ENCODE measurements at places on chromosomes 5 and 9.

DNA sequence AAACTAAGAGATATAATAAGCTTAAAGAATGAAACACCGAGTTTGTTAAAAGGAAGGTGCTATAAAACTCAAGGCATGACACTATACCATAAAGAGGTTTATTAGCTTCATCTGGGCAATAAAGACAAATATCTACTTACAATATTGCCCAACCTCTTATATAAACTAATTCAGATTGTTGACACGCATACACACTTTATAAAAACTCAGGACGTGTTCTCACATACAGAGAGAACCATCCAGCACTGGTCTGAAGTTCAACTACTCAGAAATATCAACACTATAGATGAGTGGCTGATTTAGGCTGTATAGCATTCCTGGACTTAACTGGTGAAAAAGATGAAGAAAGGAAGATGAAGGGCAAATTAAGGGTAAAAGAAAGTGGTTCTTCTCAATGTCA, 81.2 kb downstream of the FRMD3 start:
- DNase-seq = no peak

DNA sequence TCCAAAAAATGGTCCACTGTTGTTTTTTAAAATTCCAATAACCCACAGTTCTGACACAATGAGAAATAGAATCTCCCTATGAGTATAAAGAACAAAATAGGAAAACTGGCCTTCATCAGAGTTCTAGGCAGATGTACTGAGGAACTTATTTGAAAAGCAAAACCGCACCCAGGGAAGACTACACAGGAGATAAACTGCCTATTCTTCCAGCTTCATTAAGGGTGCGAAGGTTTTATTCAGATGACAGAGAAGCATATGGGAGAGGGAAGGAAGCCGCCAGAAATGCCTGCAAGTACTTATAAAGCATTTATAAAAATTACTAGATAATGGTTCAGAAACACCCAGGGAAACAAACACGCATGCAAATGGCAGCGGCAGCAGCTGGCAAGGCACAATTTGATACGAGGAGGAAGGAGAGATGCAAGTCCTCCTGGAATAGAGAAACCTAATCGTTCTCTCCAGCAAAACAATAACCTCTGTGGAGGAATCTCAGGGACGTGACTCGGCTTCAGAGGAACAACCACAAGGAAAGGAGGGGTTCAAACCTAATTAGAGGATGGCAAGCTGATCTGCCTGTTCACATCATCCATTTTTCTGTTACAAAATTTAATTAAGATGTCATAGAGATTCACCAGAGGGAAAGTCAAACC, 9.0 kb downstream of the TTLL11 start:
- no peak for DNase-seq

DNA sequence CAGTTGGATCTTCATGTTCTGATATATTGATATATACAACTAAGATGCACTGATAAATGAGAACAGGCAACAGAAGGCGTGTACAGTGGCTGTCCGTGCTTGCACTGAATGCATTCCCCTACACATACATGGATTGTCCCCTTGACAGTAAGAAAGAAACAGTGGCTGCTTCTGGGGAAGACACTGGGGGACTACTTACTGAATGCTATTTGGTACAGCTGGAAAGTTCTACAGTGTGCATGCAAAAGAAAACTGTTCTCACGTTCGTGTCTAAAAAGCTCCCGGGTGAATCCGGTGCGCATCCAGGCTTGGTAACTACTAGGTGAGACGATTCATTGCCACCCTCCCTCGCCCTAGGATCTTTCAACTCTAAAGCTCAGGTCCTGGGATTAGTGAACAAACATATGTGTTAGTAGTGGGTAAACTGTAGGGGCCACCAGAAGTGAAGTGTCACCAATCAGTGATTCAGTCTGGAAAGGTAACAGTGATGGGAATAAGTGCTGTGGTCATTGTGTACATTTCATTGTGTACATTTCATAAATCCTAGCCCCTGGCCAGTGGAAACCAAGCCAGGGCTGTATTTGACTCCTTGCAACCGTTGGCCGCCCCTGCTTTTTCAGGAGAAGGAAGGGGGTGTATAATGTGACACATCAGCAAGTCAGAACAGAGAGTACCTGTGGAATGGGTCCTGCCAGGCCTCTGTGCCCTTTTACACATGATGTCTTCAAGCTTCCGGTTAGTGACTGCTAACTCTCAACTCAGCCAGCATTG, 46.3 kb upstream of the BOD1 start:
- DNase-seq = no peak

- peak; percentile 96 for DNase-seq
Observed at GRCh38 chr5:82421119-82421518, 143.0 kb upstream of the RPS23 start.

GRCh38 chr5:114062932-114063867, 298.7 kb upstream of the KCNN2 start:
- peak; percentile 21 for DNase-seq

DNA sequence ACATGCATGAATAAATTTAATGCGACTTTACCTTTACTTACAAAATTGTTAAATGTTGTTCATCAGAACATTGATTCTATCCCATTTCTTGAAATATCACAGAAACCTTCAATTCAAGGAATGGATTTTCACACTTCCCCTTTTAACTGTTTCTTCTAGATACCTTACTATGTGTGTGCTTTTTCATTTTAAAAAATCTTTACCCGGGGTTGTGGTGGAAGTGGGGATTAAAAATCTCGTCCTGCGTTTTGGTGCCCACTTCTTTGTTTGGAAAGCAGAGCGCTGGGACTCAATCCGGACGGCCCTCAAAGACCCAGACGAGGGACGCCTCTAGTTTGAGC, 5.8 kb upstream of the MEF2C start:
- no peak for DNase-seq

DNA sequence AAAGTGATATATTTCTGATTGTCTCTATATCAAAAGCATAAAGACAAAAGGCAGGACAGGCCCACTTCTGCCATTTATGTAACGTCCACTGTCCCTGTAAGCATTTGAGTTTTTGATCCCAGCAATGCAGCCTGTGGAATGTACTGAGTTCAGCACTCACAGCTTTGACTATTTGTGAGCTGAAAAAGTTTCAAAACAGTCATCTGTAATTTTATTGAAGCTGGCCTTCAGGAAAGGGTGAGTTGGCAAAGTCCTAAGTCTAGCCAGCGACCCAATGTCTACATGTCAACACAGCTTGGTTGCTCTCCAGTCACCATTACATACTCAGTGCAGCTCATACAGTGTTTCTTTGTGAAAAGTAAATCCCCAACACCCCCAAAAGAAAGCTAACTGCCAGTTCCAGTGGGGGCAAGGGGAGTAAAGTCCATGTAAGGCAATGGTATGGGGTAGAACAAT, 9.7 kb downstream of the LIFR start:
- no peak for DNase-seq

DNA sequence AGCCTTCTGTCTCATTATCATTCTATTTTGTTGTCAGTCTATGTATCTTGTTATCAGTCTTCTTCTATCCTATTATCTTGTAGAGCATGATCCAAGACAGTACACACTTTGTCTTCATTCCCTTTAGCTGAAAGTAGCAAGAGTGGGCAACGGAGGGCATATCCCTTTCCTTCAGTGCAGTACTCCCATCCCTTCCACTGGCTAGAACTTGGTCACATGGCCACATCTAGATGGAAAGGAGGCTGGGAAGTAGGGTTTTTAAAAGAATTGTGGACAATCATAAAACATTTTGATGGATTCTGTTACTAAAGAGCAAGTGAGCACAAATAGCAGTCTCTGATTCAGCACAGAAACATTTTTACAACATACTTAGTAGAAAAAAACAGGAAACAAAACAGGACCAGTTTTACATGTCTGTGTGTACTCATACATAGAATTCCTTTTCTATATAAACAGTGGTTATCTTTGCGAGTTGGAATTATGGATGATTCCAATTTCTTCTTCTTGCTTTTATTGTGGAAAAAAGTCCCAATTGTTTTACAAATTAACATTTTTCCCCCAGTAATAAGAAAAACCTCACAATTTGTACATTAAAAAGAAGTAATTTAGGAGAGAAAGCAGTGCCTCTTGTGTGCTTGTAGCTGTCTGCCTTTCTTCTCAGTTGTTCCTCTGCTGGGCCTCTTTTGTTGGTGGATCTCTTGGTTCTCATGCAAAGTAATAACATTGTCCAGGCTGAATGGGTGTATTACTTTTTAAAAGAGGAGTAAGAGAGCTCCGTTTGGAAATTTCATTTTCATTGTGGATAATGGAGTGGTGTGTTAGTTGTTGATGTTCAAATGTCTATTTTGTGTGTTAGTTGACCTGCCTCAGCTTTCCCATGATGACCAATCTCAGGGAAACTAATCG, 410.9 kb upstream of the TRPC7 start:
- peak; percentile 89 for DNase-seq

DNA sequence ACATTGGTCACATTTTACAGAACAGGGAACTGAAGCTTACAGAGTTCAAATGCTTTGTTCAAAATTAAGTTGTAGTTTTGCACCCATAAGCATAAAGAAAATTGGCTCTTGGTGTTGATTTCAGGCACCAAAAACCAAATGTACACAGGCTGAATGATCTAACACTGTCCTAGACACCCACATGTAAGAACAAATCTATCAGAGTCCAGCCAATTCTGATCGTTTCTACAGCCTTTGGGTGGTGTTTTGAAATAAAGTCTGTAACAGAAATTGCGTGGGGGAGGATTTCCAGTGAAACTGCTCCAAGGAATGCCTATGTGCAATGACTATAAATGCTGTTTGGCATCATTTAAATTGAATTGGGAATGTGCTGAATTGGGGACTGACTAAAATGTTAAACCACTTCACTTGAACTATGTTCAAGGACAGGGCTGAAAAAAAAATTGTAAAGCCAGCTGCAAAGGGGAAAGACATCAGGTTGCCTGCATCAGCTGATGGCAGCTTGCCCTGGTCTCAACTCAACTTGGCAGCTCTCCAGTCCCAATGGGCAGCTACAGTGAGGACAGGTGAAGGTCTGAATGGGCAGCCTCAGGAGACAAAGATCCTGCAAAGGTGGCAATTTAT, 92.2 kb upstream of the TRPC7 start:
- DNase-seq = no peak

- peak; percentile 80 for DNase-seq
Observed at GRCh38 chr9:109910671-109911518, 130.9 kb downstream of the PALM2AKAP2 start.

GRCh38 chr5:115875447-115875846, 33.7 kb downstream of the AP3S1 start:
- DNase-seq = no peak

GRCh38 chr5:14167211-14167845, 24.2 kb downstream of the TRIO start:
- peak; percentile 66 for DNase-seq

DNA sequence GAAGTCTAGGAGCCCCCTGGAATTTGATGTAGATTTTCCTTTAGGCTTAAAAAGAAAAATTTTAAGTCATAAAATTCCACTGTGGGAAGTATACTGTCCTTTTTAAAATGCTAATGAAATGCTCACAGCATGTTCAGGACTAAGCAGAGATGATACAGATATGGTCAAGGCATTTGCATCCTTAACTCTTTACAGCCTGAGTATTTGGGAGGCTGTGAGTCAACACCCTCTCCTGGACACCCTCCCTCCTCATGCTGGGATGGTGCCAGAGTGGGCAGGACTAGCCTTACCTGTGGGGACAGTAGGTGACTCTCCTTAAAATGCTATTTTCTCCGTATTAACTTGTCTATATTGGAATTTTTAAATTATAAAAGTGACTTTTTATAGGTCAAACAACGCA, 197.4 kb upstream of the ELL2 start:
- DNase-seq = no peak

- DNase-seq = peak; percentile 30
Observed at GRCh38 chr5:61687371-61687770, 355.3 kb downstream of the ZSWIM6 start.

DNA sequence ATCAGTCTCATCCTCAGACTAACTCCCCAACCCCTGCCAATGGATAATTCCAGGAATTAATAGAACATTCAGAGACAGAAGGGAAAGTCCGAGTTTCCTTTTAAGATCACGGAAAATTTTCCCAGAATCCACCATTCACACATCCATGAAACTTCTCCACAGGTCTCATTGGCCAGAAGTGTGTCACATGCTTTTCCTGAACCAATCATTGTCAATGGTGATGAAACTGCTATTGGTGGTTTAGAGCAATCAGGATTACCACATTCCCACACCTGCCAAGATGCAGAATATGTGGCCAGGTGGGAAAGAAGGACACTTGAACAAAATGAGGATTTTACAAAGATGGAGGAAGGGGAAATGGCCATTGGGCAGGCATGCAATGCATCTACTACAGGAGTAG, 29.3 kb upstream of the SNX2 start:
- no peak for DNase-seq

GRCh38 chr9:94852373-94852772, 125.9 kb downstream of the AOPEP start:
- no peak for DNase-seq

- DNase-seq = peak; percentile 65
Observed at GRCh38 chr9:136439481-136440408, at the start of gene INPP5E. TSS of gene INPP5E (minus strand) at chr9:136439845. CDS start at chr9:136439419, 426 bp downstream.

DNA sequence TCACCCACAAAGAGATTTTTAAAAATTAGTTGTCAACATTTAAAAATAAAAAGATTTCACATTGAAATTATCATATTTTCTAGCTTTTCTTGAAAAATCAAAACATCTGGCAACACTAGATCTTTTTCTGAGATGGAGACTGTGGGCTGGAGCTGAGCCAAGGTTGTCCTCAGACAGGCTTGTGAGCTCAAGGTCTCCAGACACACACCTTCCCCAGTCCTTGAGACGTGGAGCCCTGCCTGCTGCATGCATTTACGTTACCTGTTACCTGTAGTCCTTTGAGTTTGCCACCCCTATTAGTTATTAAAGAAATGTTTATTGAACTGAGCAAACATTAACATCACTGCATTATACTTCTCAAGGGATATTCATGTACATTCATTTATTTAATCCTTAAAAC, 87.5 kb upstream of the TLE1 start:
- no peak for DNase-seq

DNA sequence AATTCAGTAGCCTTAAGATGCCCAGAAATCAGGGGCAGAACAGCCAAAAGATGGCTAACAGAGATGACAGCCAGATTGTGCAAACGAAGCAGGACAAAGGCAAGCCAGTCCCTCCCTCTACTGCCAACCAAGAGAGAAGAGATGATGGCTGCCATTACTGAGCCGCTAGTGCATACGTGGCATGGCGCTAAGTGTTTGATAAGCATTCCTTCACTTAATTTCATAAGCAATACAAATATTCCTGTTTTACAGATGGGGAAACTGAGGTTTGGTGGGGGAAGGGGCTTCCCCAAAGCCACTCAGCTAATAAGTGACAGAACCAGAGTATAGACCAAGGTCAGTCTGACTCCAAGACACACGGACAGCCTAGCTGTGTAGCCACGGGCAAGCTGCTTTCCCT, 44.1 kb downstream of the STK10 start:
- no peak for DNase-seq

DNA sequence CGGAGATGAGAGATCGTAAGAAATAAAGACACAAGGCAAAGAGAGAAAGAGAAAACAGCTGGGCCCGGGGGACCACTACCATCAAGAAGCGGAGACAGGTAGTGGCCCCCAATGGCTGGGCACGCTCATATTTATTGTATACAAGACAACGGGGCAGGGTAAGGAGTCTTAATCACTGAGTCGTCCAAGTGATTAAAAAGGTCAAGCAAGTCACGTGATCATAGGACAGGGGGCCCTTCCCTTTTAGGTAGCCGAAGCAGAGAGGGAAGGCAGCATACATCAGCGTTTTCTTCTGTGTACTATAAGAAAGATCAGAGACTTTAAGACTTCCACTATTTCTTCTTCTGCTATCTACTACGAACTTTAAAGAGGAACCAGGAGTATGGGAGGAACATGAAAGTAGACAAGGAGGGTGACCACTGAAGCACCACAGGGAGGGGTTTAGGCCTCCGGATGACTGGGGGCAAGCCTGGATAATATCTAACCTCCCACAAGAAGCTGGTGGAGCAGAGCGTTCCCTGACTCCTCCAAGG, 24.6 kb upstream of the QSOX2 start:
- no peak for DNase-seq
